Activated T-helper 1 cell treated with anti-CD3 and anti-CD28 coated beads, Interleukin-2, amount 50 U/mL, for 16 hours (primary cell): ENCODE measurements at places on chromosomes 4 and X.

DNA sequence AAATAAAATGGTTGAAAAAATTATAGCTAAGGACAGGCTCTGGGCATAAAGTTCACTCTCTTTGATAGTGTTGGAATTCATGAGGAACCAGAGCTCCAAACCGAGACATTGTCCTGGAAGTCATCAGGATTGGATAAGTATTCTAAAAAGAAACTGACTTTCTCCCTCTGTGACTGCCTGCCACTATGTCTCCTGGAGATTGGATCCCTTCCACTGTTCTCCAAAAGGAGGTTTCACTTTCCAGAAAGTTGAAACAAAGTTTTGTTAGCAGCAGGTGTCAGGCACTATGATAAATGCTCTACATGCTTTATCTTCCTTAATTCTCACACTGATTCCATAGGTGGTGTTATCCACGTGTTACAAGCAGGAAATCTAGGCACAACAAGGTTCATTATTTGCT lies 16.8 kb downstream of the BANK1 start:
- DNase-seq: no peak

DNA sequence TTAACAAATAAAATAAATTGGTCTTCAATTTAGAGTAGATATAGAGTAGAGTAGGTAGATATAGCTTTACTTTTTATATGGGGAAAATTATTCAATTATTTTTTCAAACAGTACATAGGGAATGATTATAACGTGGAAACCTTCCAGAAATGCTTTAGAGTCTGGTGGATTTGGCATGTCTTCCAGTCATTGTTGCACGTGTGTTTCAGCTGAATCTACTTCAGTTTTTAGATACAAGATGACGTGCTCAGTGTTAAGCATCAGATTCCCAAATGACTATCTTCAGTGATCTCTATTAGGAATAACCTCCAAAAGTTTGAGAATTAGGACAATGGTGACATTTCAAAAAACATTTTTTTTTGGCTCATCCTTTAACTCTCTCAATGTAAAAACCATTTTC lies 616.9 kb downstream of the ANKRD50 start:
- no peak for DNase-seq

DNA sequence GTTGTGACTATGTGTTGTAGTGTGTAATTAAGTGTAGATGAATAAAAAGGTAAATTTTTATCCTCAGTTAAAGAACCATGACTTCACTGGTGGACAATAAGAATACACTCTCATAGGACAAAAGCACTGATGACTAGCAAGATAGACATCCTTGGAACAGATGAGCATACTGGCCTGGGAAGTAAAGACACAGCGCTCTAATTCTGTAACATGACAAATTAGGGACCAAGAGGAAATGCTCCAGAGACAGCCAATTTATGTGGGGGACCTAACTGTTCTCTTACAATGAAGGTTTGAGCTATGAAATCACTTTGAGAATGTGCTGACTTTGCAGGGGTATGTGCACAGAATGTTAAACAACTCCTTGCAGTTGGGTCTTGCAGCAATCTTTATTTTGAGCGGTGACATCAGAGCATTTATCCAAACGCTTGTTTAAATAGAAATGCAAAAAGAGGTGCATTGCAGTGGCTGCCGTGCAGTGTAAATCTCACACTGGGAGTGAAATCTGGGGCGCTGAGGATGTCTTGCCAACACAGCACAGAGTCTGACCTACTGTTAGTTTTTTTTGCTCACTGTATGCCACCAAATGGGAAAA lies 109.3 kb downstream of the MAGEC2 start:
- DNase-seq: no peak

DNA sequence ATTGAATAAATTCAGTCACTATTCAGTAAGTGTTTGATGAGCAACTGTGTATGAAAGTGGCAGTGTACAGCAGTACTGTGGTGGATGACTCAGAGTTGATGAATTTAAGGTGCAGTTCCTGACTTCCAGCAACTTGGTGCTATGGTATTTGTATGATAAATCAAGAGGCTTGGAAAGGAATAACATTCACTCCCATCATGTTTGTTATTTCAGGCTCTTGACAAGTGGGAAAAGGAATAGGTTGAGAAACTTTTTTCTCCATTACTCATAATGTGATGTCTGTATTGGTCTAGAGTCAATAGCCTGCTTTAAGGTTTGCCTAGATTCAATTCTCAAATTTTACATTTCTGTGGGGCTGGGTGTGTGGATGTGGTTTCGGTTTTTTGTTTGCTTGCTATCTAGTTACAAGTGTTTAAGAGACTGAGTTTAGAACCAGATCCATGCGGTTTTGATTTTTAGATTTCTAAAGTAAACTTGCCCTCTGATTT lies 35.1 kb upstream of the CYP2U1 start:
- DNase-seq: no peak

GRCh38 chr4:143287572-143287923 lies 49.1 kb upstream of the GAB1 start:
- DNase-seq: no peak

- DNase-seq: no peak
Measured at GRCh38 chr4:141898346-141898745, 262.0 kb downstream of the IL15 start.

GRCh38 chr4:4671774-4672349 lies 130.0 kb upstream of the STX18 start:
- no peak for DNase-seq

DNA sequence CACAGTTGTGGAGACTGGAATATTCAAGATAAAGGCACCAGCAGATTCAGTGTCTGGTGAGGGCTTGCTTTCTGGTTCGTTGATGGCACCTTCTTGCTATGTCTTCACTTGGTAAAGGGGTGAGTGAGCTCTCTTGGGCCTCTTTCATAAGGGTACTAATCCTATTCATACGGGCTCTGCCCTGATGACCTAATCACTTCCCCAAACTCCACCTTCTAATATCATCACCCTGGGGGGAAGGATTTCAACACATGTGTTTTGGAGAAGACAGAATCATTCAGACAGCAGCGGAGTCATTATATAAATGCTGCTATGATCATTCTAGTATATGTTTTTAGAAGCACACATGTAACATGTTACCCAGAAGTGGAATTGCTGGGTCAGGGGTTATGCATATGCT lies 295.3 kb upstream of the CTSO start:
- DNase-seq: no peak

DNA sequence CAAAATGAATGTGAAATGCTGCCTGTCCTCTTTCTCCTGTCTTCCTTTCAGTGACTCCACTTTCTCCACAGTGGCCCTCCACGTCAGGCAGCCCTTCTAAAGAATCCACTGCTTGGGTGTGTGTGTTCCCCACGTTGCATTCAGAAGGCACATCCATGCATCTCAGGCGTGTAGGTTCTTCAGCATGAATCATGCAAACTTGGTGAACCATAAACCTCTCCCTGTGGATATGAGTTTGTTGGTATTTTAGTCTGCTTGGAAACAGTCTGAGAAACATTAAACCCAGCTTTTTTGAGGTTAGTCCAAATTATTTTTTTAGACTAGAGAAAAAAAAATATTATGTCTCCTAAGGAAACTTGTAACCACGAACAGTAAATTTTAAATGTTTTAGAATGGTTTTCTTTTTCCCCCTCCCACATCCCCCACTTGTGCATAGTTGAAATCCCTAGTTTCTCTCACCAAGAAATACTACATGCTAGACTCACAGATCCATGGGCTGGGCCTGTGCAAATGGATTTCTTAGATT lies 251.6 kb downstream of the CBR4 start:
- no peak for DNase-seq
